ENCODE measurements at places on chromosomes 2 and 18. TPM values are rescaled to one million over a fixed set of nuclear protein-coding genes. Genes with fewer than 3 reads are reported as not detected.

- H3K27me3 ChIP-seq = peaks cover 22% of the 10 kb centered on the region
- H3K36me3 ChIP-seq = no peaks in the 10 kb centered on the region
- H3K27ac ChIP-seq = no peak overlapping the region
- H3K4me1 ChIP-seq = no peaks in the 10 kb centered on the region
Measured at GRCh38 chr2:25347846-25348245, 6.1 kb upstream of the DNMT3A start.

The ANXA4 gene
- total RNA-seq = 6.6 TPM

DNA sequence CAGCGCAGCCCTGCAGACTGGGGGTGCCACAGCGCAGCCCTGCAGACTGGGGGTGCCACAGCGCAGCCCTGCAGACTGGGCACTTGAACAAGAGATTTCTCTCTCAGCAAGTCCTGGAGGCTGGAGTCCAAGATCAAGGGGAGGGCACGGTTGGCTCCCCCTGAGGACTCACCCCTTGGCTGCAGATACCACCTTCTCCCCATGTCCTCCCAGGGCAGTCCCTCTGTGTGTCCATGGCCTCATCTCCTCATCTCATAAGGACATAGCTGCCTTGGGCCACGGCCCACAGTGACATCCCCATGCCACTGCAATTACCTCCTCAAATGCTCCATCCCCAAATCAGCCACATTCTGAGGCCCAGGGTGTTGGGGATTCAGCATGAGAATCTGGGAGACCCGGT is 98.2 kb downstream of the TPO start:
- H3K36me3 ChIP-seq = no peaks in the 10 kb centered on the region
- DNase-seq = no peak
- H3K27ac ChIP-seq = no peak overlapping the region
- H3K4me1 ChIP-seq = no peaks in the 10 kb centered on the region
- no peak overlapping the region for H3K4me3 ChIP-seq

DNA sequence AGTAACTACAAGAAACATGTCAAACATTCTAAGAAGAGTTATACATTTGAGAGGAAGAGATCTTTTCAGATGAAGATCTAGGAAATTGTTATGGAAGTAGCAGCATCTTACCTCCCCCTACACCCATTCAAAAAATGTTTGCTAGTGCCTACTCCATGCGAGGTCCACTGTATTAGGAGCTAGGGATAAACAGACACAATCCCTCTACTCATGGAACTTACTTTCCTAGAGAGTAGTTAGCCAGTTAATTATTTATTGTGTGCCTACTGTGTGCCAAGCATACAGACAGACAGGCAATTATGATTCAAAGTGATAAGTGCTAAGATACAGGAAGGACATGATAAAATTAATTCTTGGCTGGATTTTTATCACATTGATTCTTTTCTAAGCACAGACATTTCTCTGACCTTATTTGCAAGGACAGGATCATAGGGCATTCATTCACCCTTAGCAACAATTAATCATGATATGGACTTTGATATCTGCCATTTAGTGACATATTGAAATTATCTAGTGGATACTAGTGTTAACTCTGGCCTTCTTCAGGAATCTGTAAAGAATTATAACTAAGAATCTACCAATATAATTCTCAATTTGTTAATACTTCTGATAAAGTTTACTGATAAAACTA is 19.6 kb upstream of the TDRD15 start:
- H3K27ac ChIP-seq = no peak overlapping the region
- peaks cover 3% of the 10 kb centered on the region for H3K27me3 ChIP-seq
- no peaks in the 10 kb centered on the region for H3K4me1 ChIP-seq
- H3K4me3 ChIP-seq = no peak overlapping the region
- DNase-seq = no peak
- no peaks in the 10 kb centered on the region for H3K36me3 ChIP-seq

DNA sequence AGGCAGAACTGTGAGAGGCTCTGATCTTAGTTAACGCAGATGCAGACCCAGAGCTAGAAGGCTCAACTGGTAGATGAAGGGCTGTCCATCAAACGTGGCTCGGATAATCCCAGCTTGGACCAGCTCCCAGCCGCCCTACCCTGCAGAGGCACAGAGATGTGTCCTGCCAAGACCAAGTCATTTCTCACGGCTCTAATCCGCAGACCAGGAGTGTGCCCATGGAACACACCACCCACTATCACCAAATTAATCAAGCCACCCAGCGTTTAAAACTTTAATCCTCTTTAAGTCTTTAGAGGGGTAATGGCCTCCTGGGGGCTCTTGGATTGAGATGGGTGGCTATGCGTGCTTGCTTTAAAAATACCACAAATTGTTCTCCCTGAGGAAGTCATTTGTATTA is 17.5 kb downstream of the LYPD1 start:
- H3K4me3 ChIP-seq = no peak overlapping the region
- peaks cover 30% of the 10 kb centered on the region for H3K4me1 ChIP-seq
- no peak overlapping the region for H3K27ac ChIP-seq
- DNase-seq = no peak
- no peaks in the 10 kb centered on the region for H3K27me3 ChIP-seq

The SERPINB12 gene
- total RNA-seq = not detected

- H3K4me1 ChIP-seq = peaks cover 15% of the 10 kb centered on the region
- H3K27me3 ChIP-seq = peaks cover 8% of the 10 kb centered on the region
- no peaks in the 10 kb centered on the region for H3K36me3 ChIP-seq
Measured at GRCh38 chr2:10432311-10433181, 15.6 kb downstream of the ODC1 start.

The PMS1 gene
- total RNA-seq = 58.4 TPM

DNA sequence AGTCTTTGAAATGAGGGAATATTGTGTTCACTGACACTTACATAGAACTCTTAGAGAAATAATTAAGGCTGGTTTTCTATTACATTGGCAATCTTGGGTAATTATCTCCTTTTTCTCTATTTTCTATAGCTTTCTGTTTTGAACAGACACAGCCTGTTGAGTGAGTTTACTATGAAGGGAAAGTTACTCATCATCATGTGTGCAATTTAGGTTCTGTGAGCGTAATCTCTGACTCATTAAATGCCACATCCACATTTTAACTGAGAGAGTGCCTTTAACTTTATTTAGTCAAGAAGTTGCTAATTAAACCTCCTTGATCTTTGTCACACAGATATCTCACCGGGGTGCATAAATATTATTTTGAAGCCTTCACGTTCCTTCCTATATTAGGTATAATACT is 174.0 kb upstream of the SLC8A1 start:
- no peak overlapping the region for H3K4me3 ChIP-seq
- no peaks in the 10 kb centered on the region for H3K4me1 ChIP-seq
- no peak overlapping the region for H3K27ac ChIP-seq
- H3K36me3 ChIP-seq = no peaks in the 10 kb centered on the region

- no peaks in the 10 kb centered on the region for H3K4me1 ChIP-seq
- H3K27ac ChIP-seq = no peak overlapping the region
- no peaks in the 10 kb centered on the region for H3K27me3 ChIP-seq
- H3K4me3 ChIP-seq = no peak overlapping the region
- no peak for DNase-seq
- no peaks in the 10 kb centered on the region for H3K36me3 ChIP-seq
Measured at GRCh38 chr2:18372641-18373040, 187.8 kb downstream of the RDH14 start.

GRCh38 chr2:196206804-196207203 is 35.4 kb upstream of the STK17B start:
- H3K36me3 ChIP-seq = peaks cover 15% of the 10 kb centered on the region
- H3K4me1 ChIP-seq = peaks cover 9% of the 10 kb centered on the region
- H3K27ac ChIP-seq = no peak overlapping the region
- DNase-seq = no peak
- no peak overlapping the region for H3K4me3 ChIP-seq

DNA sequence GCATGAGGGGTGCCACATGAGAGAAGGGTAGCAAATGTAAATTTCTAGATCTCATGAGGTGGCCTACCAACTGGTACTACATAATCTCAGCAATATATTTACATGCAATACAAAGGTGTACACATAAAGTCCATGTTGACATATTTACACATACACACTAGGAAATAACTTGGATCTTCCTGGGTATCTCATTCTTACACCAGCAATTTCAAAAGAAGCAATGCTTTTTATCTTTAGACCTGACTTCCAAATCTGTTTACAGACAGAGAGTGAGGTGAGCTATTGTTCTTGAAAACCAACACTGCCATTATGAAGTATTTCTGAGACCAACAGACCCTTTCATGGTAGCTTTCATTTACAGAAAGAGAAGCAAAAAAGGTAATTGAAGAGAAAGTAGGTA is 184.2 kb downstream of the ERBB4 start:
- no peaks in the 10 kb centered on the region for H3K27me3 ChIP-seq
- H3K36me3 ChIP-seq = no peaks in the 10 kb centered on the region
- no peak overlapping the region for H3K27ac ChIP-seq
- peaks cover 20% of the 10 kb centered on the region for H3K4me1 ChIP-seq
- no peak for DNase-seq
